ENCODE measurements at places on chromosomes 2 and 18. TPM values are rescaled to one million over a fixed set of nuclear protein-coding genes. Genes with fewer than 3 reads are reported as not detected.

Gene IWS1
- 32.7 TPM for total RNA-seq

Gene RPIA
- total RNA-seq, result 12.8 TPM

Gene DBI
- total RNA-seq, result 76.4 TPM

Gene AAMP
- 152 TPM for total RNA-seq

Gene ST6GAL2
- total RNA-seq, result under 0.01 TPM

Gene CHRNG
- total RNA-seq, result not detected

Gene KCNE4
- total RNA-seq, result under 0.01 TPM

Gene POTEE
- 1.1 TPM for total RNA-seq

Gene ANKRD30BL
- total RNA-seq, result not detected
